NCI-H2081 (cell line): ENCODE measurements at places on chromosomes 5 and 9.

GRCh38 chr5:164119806-164120447 is 614.5 kb downstream of the MAT2B start:
- DNase-seq: peak; percentile 43

- no peak for DNase-seq
Observed at GRCh38 chr9:103277240-103277639, 282.1 kb downstream of the CYLC2 start.

GRCh38 chr9:121354141-121354540 is 15.9 kb downstream of the STOM start:
- DNase-seq: no peak

GRCh38 chr5:13470263-13470662 is 474.2 kb downstream of the DNAH5 start:
- no peak for DNase-seq

GRCh38 chr5:54469622-54470021 is 14.1 kb downstream of the HSPB3 start:
- no peak for DNase-seq

GRCh38 chr9:91208419-91208745 is 153.3 kb downstream of the AUH start:
- DNase-seq: no peak
